GM04503 (cell line): ENCODE measurements at places on chromosomes 7 and 10.

DNA sequence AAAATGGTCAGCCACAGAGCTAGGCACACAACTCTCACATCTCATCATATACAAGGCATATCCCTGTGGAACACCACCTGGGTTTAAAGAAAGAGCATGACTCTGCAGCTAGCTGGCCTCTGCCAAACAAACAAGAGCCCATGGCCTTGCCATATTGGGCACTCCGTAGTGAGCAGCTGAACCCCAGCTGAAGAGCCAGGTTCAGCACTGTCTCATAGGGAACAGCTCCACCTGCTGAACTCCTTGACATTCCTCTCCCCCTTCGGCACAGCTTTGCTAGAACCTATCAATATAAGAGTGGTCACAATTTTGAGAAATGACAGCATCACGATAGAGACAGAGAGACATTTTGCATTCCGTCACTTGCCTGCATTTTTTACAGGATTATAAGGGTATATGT lies 20.0 kb downstream of the SORCS1 start:
- no peak for DNase-seq

DNA sequence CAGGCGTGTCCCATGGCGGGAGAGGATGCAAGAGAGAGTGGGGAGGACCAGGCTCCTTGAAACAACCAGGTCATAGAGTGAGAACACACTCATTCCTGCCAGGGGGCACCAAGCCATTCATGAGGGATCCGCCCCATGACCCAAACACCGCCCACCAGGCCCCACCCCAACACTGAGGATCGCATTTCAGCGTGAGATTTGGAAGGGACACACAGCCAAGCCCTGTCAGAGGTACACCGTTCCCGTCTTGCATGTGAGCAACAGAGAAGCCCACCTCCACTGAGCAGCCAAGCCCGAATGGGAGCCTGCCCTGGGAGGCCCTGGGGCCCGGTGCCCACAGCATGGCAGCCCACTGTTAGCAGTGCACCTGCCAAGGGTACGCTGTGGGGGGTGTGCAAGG lies 7.9 kb upstream of the ARPC1B start:
- no peak for DNase-seq

DNA sequence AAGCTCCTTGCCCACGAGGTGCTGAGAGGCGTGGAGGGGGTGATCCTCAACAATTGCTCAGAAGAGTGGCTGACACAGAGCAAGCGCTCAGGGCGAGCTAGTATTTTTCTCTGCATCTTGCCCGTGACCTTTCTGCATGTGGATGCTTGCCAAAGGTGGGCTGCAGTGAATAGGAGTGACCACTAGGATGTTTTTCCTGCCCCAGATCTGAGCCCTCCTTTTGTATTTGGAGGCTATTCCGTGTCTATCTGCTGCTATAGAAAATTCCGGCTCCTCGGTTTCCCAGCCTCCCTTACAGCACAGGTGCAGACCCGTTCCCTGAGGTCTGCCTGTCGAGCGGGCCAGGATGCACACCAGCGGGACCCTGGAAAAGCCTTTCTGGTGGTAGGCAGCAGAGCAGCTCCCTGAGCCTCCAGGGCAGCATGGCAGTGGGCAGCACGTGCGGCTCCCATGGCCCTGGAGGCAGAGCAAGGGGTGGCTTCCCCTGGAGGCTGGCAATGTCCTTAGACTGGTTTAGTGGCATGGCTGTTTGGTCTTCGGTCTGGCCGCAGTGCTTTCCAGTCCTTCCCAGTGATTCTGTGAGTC lies 145.1 kb upstream of the PCBD1 start:
- DNase-seq, result no peak

DNA sequence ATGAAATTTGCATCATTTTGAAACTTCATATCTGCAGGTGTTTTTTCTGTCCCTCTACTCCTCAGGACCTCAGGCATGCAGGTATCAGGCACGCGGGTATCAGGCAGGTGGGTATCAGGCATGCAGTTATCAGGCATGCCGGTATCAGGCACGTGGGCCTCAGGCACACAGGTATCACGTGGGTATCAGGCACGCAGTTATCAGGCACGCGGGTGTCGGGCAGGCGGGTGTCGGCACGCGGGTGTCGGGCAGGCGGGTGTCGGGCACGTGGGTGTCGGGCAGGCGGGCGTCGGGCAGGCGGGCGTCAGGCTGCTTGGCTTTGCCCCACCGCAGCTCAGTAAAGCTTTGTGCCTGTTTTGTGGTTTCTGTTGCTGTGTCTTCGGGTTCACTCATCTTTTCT lies 8.7 kb downstream of the SPRN start:
- no peak for DNase-seq

GRCh38 chr10:95531994-95532399 lies 29.2 kb downstream of the SORBS1 start:
- no peak for DNase-seq

DNA sequence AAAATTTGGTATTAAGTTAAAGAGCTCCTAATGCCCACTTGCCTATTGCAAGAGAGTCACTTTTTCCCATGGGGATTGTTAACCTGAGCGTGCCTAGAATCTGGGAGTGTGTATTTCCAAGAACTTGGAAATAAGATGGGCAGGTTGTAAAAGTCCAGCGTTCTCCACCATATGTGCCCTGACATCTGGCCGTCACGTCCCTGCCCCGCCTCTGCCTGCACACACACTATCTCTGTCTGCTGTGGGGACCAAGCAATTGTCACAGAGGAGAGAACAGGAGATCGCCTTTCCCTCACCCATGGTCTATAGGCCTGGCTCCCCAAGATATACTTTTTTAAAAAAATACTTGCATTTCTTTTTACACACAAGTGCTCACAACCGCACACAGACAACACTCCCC lies 396.5 kb upstream of the PFKP start:
- DNase-seq, result no peak

DNA sequence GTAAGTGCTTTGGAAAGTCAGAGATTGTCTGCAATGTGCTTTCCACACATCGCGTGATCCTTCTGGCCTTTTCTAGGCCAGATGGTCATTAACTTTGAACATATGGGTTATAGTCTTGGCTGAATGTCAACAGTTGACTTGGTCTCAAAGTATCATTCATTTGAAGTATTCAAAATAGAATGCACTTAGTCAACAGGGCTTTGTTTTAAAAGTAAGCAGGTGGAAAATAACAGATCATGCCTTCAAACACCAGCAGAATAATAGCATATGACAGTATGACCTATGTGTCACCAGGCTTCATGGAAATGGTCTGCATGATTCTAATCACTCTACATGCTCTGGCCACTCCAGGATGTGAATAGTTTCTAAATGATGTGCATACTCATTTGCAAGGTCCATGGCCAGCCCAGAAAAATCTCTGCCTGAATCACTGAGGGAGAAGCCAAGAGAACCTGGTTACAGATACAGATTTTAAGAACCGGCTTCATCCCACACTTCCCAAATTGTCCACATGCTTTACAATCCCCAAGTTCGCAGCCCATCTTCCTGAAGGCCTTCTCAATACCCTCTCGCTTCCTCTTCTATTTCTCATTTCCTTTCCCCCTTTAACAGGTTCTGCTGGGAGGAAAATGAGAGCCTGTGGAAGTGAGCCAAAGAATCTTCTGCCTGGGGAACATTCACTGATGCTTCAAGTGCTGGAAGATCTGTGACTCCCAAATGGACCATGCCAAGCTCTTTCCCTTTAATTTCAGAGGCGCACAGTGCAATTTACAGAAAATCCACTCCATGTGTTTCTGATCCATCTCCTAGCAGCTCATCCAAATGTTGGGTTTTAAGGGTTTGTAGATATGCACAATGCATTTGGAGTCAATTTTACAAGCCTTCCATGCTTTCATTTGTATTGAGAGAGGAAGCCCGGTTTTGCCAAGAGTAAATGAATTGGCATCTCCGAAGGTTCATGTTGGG lies 122.8 kb upstream of the GDF10 start:
- DNase-seq, result peak; percentile 17

DNA sequence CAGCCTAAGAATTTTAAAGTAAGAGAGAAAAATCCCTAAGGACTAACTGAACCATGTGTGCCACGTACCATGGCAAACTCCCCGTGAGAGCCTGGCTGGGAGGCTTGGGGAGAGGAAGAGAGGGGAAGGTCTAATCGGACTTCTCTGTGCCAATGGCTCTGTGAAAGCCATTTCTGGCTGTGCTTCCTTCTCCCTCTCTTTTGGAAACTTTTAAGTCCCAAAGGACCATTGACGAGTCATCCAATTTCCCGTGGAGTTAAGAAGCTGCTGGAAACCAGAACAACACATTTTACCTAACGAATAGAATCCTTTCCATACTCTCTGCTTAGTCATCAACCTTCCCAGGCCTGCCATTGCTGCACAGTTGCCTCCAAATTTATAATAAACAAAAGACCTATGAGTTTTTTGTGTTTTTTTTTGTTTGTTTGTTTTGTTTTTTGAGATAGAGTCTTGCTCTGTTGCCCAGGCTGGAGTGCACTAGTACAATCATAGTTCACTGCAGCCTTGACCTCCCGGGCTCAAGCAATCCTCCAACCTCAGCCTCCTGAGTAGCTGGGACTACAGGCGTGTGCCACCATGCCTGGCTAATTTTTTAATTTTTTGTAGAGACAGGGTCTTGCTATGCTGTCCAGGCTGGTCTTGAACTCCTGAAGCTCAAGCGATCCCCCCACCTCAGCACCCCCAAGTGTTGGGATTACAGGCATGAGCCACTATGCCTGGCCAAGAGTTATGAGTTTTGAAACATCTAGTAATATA lies 13.2 kb downstream of the LAMB1 start:
- peak; percentile 52 for DNase-seq

DNA sequence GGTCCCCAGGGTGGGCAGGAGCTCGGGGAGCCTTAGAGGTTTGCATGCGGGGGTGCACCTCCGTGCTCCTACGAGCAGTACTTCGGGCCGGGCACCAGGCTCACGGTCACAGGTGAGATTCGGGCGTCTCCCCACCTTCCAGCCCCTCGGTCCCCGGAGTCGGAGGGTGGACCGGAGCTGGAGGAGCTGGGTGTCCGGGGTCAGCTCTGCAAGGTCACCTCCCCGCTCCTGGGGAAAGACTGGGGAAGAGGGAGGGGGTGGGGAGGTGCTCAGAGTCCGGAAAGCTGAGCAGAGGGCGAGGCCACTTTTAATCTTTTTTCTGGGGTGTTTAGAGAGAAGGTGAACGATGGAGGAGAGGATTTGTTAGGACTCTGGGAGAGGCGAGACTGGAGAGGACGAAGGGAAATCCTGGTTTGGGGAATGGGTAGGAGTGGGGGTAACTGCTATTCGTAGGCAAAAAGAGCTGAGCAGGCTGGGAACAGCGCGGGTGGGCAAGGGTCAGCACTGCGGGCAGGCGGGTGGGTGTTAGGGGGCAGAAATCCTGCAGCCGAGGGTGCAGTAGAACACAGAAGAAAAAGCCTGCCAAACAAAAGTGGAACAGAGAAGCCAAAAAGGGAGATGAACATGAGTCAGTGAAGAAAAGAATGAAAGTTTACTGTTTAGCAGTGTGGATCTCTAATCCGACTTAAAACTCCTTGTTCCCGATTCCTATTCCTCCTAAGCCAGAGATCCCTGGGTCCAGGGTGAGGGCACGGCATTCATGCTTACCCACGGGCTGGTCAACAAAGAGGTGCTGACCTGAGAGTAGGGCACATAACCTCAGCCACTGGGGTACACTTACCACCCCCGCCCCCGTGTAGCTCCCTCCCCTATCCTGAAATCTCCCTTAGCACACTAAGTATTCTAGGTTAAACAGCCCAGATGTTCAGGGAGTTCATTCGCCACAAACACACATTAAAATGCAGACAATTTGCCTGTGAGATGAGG lies 26.9 kb downstream of the PRSS2 start:
- DNase-seq, result no peak

DNA sequence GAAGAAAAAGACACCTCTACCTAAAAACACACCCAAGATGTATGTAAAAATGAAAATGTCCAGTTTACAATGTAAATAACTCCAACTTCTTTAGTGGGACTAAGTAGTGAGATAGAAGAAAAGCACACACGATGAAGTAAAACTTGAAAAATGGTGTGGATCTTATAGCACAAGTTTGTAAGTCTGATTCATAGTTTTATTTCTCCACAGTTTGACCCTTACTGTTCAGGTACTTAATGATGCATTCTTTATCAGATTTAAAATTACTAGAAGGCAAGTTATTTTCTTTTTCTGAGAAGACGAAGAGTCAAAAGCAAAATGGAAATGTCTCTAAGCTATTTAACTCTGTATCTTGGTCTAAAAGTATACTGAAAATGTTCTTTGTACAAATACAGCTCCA lies 6.1 kb downstream of the NAMPT start:
- no peak for DNase-seq

GRCh38 chr7:39453743-39454355 lies 112.4 kb upstream of the YAE1 start:
- no peak for DNase-seq

GRCh38 chr7:11127988-11128387 lies 154.3 kb downstream of the PHF14 start:
- no peak for DNase-seq

DNA sequence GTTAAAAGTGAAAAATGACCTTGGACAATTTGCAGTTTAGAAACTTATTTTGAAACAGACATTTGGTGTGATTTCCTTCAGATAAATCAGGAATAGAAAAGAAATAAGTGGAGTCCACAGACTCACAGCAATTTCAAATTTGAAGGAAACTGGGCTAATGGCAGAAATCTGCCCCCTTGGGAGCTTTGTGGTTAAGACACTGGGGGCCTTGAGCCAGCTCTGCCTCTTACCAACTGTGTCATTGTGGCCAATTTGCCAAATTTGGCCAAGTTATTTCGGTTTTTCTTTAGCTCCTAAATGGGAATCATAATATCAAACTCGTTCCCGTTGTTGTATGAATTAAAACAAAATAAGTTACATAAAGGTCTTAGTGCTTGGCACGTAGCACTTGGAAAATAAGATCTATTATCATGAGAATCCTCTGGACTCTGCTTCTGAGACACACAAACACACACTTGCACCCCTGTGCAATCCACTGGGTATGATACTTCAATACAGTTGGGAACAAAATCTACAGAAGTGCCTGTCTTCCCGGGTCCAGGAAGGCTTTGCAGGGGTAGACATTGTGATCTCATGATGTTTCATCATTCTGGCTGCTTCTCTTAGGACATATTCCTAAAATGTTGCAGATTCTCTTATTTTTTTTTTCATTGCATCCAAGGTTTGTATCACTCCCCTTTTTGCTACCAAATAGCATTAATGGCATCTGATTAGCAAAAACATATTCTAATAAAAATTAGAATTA lies 4.9 kb downstream of the ARMC3 start:
- no peak for DNase-seq
